ENCODE measurements at places on chromosomes 2 and 18. TPM values are rescaled to one million over a fixed set of nuclear protein-coding genes. Genes with fewer than 3 reads are reported as not detected.

Gene LAPTM4A
- 185 TPM for total RNA-seq

Gene FAP
- 1.4 TPM for total RNA-seq

Gene ATP8B1
- 14.9 TPM for total RNA-seq

Gene CELF4
- 0.32 TPM for total RNA-seq

Gene ABHD1
- 3.2 TPM for total RNA-seq

Gene ANTXR1
- 39.9 TPM for total RNA-seq

Gene FBXO41
- 2.0 TPM for total RNA-seq

Gene REG1B
- total RNA-seq: not detected

Gene NXPH2
- not detected for total RNA-seq

Gene TANC1
- 80.7 TPM for total RNA-seq

Gene RAX
- not detected for total RNA-seq

Gene GREB1L
- total RNA-seq: 12.0 TPM

Gene KLHL41
- 95.9 TPM for total RNA-seq

Gene NBAS
- 38.9 TPM for total RNA-seq

Gene KCNG3
- not detected for total RNA-seq

Gene PLGLB2
- total RNA-seq: not detected

Gene ALPG
- not detected for total RNA-seq

Gene ATP6V1B1
- total RNA-seq: 0.89 TPM

Gene MREG
- 1.1 TPM for total RNA-seq

Gene LRRTM1
- 0.41 TPM for total RNA-seq

Gene PKDCC
- total RNA-seq: 209 TPM

GRCh38 chr2:105526000-105526925 is 127.4 kb upstream of the FHL2 start:
- DNase-seq: no peak

GRCh38 chr2:107008843-107009242 is 122.9 kb upstream of the ST6GAL2 start:
- no peak for DNase-seq

GRCh38 chr2:240627736-240628506 is 2.6 kb downstream of the GPR35 start:
- DNase-seq: no peak

GRCh38 chr2:146734042-146734820 is 1110.6 kb upstream of the ACVR2A start:
- DNase-seq: no peak

DNA sequence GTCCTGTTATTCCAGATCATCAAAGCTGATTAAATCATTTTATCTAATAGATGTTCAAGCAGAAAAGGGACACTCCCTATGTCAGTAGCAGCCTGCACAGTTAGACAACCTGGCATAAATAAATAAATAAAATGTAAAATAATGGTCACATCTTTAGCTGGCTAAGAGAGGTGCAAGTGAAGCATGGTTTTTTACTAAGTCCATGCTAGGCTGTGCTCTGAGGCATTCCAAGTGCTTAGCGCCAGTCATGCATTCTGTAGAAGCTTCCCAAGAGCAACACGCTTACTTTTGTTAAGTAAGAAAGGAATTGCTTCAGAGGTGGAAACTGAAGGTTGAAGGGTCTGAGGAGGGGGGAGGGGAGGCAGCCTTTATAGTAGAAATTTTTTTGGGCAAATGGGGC is 351.2 kb downstream of the CDH2 start:
- DNase-seq: no peak

- DNase-seq: no peak
Measured at GRCh38 chr18:58572181-58572580, 56.7 kb downstream of the ALPK2 start.

DNA sequence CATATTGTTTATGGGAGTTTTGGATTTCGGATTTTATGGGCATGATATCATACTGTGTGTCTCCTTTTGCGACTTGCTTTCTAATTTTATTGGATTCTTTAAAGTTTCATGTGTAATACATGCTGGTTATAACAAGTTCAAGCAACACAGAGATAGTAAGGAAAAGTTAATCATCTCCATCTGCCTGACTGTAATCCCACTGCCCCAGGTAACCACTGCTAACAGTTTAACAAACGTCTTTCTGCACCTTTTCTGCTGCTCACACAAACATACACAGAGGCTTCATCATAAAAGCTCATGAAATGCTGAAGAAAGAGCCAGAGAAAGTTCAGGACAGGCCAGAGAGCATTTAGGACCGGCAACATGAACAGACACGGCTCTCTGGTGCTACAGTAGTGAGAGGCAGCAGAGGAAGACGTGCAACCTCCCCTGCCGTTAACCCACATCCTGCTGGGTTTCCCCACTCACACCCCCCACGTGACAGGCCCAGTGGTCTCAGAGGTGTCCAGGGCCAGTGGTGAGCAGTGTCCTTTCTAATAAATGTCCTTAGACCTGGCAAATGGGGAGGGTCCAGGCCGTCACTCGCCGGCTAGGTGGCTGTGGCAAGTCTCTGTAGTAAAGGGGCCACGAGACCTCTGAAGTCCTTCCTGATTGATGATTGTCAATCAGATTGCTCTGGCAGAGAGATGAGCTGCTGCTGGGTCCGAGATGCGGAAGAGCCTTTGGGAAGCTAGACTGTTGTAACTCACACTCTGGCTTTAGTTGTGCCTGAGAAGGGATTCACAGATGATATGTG is 43.0 kb upstream of the SLC1A4 start:
- DNase-seq: no peak

DNA sequence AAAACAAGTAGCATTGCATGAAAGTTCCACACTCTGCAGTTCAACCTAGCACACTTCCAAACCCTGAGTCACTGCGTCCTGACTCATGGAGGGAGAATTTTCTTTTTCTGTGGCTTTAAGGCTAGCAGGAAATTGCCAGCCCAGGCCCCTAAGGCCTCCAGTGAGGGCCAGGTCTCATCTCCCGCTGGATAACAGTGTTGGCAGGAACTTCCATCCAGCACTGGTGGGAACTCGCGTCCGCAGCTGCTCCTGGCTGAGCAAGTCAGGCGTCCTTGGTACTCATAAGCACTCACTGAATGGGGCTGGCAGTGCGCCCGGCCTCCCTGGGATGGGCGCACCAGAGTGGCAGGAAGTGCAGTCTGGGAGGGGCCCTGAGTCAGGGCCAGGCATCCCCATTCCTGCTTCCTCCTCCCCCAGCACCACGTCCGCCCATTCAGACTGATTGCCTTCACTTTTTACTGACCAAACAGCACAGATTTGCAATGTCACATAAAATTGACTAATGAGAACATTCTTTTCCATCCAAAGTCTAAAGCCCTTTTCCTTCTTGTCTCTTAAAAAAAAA is 14.3 kb downstream of the MALL start:
- DNase-seq: peak; percentile 99

DNA sequence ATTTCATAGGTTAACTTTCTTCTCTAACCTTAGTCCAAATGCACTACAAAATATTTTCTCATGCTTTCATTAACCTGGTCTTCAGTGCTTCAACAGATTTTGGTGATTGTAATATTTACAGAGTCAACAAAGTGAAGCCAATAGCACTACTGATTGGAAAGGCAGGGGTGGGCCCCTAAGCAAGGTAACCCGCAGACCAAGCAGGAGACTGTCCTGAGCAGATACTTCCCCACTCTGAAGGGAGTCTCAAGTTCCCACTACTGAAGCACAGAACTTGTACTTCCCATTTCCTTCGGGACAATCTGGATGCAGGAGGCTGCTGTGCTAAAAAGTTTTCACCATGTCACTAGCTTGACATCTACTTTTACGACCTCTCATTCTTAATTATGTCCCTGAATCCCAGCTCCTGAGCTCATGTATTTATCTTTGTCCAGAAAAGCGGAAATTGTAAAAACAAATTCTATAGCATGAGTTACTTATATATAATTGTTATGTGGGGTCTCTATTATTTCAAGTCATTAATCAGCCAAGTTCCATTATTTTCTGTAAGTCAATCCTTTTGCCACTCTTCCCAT is 311.6 kb upstream of the REV1 start:
- no peak for DNase-seq

GRCh38 chr2:181952404-181953226 is 33.0 kb upstream of the PPP1R1C start:
- DNase-seq: no peak

DNA sequence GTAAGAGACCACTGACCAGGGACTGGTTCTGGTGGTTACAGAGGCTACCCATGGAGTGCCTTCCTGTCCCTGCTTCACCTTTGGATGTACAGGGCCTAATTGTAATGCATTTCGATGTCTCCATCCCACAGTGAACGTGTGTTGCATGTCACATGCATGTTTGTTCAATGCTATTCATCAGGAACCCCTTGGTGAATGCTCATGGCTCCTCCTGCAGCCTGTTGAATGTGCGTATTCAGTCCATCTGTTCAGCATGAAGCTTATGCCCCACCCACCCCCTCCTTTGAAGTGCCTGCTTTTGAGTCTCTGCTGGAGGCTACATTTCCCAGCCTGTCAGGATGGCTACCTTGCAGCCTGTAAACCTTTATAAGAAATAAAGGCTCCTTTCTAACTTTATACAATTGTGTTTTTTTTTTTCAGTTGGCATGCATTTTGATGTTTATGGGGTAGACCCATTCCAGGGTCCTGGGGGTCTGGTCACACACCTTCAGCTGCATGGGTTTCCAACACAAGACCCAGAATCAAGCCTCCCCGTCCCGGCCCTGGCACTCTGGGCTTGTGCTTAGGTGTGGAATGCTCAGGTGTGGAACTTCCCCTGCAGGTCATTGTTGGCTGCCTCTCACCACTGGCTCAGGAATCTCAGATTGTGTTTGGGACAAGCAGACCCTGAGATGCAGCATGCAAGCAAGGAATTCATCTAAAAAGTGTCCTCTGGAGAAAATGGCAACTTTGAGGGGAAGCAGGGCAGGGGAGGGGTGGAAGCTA is 238.8 kb upstream of the HDAC4 start:
- no peak for DNase-seq

DNA sequence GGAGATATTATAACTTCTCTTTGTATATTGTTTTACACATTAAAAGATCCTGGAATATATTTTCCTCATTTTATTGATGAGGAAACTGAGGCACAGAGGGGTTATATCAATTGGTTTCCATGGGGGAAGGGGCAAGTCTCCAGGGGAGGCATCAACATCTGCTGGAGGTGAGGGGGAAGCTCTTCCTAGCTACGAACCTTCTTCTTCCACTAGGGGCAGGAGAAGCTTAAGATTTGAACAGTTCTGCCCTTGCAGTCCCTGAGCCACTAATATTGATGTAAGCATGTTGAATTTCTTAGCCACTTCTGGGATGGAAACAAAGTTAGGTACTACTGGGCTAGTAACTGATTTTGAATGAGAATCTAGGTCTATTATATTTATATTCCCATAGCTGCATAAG is 140.1 kb upstream of the AQP4 start:
- DNase-seq: no peak

- DNase-seq: no peak
Measured at GRCh38 chr2:9308186-9308955, 101.8 kb downstream of the ASAP2 start.

DNA sequence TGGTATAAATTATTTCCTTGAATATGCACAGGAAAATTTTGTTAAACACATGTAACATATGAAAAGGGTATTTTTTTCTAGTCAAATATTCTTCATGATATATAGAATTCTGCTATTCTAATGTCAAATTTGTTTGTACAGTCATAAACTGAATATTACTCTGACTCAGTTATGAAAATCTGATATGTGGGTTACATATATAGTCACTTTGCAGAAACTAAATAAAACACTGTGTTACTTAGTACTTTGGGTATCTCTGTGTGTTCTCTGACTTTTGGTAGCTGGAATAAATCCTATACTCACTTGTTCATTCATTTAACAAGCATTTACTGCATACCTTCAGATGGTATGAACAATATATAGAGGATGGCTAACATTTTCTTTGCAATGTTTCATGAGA is 159.4 kb downstream of the TTC27 start:
- DNase-seq: no peak

GRCh38 chr2:175168564-175168945 is 552 bp upstream of the ATF2 start:
- no peak for DNase-seq

GRCh38 chr2:188580738-188581137 is 289.1 kb downstream of the GULP1 start:
- no peak for DNase-seq

DNA sequence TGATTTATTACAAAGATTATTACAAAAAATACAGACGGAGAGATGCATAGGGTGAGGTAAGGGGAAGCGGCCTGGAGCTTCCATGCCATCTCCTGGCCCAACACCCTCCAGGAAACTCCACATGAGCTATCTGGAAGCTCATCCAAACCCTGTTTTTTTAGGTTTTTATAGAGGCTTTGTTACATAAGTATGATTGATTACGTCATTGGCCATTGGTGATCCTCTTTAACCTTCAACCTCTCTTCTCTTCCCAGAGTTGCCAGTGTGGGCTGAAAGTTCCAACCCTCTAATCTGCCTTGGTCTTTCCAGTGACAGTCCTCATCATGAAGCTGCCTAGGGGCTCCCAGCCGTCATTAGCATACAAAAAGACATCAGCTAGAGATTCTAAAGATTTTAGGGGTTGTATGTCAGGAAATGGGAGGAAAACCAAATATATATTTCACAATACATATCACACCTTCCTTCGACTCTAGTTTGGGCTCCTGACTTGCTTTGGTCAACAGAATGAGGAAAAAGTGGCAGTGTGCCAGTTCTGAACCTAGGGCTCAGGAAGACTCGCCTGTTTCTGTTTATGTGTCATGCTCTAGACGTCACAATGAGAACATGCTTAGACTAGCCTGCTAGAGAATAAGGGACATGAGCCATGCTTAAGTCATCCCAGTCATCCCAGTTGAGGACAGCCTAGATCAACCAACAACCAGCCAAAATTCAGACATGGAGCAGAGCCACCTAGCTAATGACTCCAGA is 54.1 kb downstream of the ETAA1 start:
- DNase-seq: no peak

- no peak for DNase-seq
Measured at GRCh38 chr18:36602071-36602470, 226.7 kb downstream of the TPGS2 start.

- no peak for DNase-seq
Measured at GRCh38 chr2:109377976-109378375, 235.8 kb downstream of the SEPTIN10 start.

- no peak for DNase-seq
Measured at GRCh38 chr2:207064128-207064690, 101.5 kb downstream of the KLF7 start.

- no peak for DNase-seq
Measured at GRCh38 chr2:3457524-3458395, 61.6 kb downstream of the ADI1 start.

GRCh38 chr18:43789234-43790000 is 512.1 kb upstream of the SYT4 start:
- no peak for DNase-seq

GRCh38 chr2:122273785-122274419 is 518.5 kb downstream of the TSN start:
- DNase-seq: no peak

- no peak for DNase-seq
Measured at GRCh38 chr2:100903534-100904258, 83.8 kb downstream of the NPAS2 start.

GRCh38 chr2:65435625-65436168 is 3.3 kb upstream of the SPRED2 start:
- DNase-seq: peak; percentile 90

- DNase-seq: no peak
Measured at GRCh38 chr2:181430406-181431118, 26.6 kb upstream of the ITGA4 start.

Measured in left cardiac atrium (tissue), 4 donors.